Hematopoietic multipotent progenitor cell treated with erythropoietin and hydrocortisone succinate and interleukin-3 and kit ligand, for 15 days (in vitro differentiated cells): ENCODE measurements at places on chromosomes 3 and 15.

- peak; percentile 47 for DNase-seq
These were observed 581 bp downstream of the IP6K1 start for GRCh38 chr3:49785565-49786356.

DNA sequence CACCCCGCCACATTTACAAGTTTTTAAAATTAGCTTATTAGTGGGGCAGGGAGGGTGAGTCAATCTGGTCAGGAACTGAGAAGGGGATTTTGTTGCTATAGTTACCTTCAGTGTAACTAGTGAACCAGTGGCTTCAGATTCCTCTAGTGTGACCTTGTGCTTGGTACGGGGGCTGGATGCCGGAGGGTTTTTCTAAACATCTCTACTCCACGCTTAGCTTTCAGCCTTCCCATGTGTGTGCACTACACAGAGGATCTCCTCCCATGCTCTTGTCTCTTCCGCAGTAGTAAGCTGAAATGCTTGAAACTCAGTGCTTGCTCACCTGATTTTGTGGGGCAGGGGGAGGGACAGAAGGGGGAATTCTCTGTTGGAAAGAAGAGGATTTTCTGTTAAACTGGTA is 67.9 kb upstream of the AKAP13 start:
- DNase-seq = no peak

GRCh38 chr3:68987322-68987721 is 26.2 kb downstream of the EOGT start:
- no peak for DNase-seq

DNA sequence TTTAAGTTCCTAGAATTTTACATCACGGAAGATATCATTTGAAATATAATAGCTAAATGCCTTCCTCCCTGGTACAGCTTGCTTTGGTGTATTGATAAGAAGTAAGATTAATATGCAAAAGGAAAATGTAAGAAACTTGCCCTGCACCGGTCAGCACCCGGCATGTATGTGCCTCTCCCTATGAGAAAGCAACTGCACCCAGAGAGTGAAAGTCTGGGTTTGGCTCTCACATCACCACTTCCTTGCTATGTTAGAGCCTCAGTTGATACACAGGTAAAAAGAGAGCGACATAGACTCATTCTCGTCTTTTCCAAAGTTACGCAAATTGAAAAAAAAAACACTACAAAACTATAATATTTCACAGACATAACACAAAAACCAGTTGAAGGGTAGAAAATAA is 96.7 kb downstream of the FOXP1 start:
- no peak for DNase-seq

- DNase-seq = no peak
These were observed 96.7 kb downstream of the DHX30 start for GRCh38 chr3:47899495-47900108.

GRCh38 chr15:94838281-94838680 is 606.9 kb downstream of the MCTP2 start:
- no peak for DNase-seq

- no peak for DNase-seq
These were observed 250.9 kb downstream of the NR2F2 start for GRCh38 chr15:96581371-96581770.

DNA sequence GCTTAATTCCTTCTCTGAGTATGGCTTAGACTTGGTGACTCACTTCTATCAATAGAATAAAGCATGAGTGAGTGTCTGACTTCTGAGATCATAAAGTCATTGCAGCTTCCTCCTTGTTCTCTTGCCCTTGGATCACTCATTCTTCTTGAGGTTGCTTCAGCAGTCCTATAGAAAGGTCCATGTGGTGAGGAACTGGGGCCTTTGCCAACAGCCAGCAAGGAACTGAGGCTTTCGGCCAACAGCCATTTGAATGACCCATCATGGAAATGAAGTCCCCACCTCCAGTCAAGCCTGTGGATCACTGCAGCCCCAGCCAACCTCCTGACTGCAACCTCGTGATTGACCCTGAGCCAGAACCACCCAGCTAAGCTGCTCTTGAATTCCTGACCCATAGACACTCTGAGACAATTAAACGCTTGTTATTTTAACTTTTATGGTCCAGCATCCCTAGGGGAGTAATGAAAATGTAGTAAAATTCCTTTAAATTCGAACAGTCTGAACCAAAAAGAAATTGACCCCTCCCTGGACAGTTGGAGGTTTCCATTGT is 84.5 kb downstream of the WDR76 start:
- DNase-seq = no peak

DNA sequence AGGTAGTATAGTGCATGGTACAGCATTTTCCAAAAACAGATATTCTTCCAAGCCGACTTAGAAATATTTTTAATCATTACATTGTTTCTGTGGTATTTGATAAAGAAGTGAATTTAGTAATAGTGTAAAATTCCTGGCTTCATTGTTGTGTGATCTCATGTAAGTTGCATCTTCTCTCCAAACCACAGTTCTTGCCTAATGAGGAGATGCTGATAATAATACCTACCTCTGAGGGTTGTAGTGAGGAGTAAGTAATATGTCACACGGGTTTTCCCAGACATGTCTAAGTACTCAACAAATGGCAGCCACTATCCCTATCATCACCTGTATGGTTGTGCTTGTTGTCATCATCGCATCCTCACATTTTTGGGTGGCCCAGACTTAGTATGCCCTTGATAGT is 167.3 kb downstream of the SLCO3A1 start:
- no peak for DNase-seq

GRCh38 chr15:57684491-57685151 is 21.9 kb upstream of the POLR2M start:
- no peak for DNase-seq

DNA sequence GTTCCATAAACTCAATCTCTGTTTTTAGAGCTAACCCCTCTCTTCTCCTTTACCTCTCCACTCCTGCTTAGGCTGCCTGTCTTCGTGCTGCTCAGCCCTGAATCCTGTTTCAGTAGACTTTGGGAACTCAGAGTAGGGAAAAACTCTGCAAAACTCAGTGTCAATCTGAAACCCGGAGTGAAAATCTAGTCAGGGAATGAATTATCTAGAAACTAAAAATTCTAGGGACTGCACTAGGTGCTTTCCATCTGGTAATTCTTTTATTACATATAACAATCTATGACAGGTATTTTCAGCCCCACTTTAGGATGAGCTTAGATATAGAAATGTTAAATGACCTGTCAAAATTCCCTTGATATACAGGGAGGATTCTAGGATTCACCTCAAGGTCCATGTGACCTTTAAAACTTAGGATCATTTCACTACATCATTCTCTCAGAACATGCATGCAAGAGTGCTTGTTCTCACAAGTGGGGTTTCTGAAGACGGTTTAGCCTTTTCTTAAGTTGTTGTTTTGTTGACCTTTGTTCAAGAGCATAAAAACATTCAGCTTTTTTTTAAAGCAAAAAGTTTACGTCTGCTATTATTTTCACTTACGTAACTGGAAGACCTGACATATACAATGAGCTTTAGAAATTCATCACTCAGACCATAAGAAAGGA is 108.2 kb upstream of the MBNL1 start:
- DNase-seq = no peak

DNA sequence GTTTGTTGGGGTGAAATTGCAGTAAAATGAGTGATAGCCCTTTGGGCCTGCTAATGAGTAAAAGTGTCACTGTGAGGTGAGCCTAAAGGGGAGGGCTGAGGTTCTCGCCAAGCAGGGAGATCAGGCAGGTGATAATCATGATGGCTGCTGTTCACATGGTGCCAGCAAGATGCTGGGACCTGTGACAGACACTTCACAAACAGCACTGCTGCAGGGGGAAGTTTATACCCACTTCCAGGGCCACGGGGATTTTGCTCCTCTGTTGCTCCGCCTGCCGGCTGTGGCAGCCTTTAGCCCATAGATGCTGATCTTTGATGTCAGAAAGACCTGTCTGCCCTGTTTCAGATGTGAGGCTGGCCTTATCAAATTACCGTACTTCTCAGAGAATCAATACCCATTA is 96.7 kb downstream of the SV2B start:
- DNase-seq = no peak

DNA sequence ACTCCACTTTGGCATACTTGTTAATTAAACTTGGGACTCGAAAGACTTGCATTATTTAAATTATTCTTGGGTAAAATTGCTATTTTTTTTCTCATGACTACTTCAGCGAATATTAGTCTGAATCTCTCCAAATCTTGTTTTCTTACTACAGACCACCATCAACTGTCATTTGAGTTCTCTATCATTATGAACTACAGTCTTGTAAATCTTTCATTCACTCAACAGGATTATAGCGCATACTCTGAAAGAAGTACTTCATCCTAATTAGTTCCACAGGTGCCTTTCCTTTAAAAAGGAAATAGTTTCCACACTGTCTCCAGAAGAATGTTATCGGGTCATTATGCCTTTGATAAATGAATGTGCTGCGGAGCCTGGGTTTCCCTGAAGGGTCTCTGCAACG is 149.5 kb downstream of the NLGN1 start:
- no peak for DNase-seq

DNA sequence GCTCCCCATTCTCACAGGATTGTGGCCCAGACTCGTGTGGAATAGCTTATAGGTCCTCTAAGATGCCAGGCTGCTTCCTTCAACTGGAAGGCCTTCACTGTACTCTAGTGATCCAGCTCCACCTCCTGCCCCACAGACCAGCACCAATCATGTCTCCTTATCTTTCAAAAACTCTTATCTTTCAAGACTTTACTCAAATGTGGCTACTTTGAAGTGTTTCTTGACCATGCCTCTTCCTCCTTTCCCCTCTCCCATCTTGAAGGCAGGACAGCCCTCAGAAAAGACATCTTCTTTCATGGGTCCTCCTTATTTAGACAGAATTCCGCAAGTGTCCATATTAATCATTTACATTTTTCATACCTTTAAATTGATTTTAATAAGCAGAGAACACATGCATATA is 142.3 kb downstream of the CHST2 start:
- DNase-seq = no peak

GRCh38 chr3:48413611-48414010 is 16.3 kb downstream of the PLXNB1 start:
- no peak for DNase-seq

- DNase-seq = no peak
These were observed 166.2 kb upstream of the NDN start for GRCh38 chr15:23853286-23853685.

GRCh38 chr3:128335621-128336296 is 130.9 kb downstream of the DNAJB8 start:
- DNase-seq = no peak

- no peak for DNase-seq
These were observed 52.0 kb downstream of the VPS8 start for GRCh38 chr3:184864000-184864399.

DNA sequence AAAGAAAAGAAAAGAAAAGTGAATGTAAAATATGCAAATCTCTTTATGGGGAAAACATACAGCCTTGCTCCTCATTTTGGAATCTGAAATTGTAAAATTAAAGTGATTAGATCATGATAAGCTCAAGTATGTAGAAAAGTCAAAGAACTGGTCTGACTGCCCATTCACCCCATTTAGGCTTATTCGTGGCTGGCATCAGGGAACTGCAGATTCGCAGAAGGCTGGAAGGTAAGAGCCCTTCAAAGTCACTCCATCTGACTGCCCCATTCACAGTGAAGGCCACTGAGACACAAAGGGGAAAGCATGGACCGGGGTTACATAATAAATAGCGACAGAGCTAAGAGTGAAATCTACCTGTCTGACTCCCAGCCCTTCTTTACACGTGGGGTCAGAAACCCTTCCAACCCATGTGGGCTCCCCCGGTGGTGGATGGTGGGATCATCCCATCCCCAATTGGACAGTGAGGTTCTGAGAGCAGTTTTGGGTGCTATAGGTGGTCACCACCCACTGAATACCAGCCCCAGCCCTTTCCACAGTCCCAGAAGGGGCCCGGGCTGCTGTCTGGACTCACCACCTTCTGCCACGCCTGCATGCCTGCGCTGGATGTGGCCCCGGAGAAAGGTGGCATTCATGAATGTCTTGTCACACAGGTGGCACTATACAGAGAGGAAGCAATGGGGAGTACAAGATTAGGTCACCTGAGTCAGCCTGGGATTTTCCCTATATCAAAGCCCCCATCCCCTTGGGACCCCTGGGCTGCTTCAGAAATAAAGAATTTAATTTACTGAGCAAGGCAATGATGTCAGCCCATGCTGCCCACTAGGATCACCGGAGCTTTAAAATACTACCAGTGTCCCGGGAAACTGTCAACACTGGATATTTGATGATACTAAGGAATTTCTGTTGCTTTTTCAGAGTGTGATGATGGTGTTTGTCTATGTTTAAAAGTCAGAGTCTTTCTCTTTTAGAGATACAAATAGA is 17.9 kb downstream of the DZIP1L start:
- DNase-seq = no peak

DNA sequence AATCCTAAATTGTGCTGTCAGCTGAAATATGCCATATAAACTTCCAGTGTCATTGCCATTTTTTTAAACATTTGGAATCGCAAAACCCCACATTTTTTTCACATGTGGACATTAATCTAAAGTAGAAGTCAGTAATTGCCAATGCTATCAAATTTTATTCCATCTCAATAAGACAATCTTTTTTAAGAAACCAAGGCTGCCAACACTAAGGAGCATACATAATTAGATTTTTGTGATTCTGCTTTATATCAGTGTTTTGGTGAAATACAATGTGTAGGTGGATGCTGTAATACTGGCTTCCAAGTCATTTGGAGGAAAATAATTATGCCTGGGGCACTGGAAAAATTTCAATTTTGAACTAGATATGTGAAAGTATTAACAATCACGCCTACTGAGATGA is 256.7 kb downstream of the ZPLD1 start:
- no peak for DNase-seq

DNA sequence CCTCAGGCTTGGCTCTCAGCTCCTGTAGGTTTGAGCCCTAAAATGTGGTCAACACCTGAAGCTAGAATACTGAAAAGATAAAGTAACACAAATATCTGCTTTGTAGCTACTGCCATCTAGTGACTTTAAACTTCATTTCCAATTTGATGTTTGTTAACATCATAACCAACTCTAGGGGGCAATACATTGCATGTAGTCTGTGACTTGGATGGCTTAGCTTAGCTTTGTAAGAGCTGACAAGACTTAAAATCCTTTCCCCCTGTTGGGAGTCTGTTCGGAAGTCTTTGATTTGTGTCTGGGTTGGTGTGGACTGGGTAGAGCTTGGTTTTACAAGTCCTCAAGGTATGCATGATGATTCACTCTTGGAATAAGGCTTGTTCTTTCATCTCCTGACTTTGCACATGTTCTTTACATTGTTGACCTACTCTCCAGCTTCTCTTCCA is 51.7 kb downstream of the SCN11A start:
- DNase-seq = peak; percentile 48

GRCh38 chr3:53221827-53222182 is 34.0 kb downstream of the TKT start:
- no peak for DNase-seq

- no peak for DNase-seq
These were observed 800.3 kb downstream of the TUSC7 start for GRCh38 chr3:117509858-117510257.

GRCh38 chr3:63232764-63233396 is 45.2 kb upstream of the SYNPR start:
- DNase-seq = no peak

GRCh38 chr3:12489832-12490231 is 5.6 kb downstream of the TSEN2 start:
- no peak for DNase-seq
